ENCODE measurements at places on chromosomes 1 and 21. TPM values are rescaled to one million over a fixed set of nuclear protein-coding genes. Genes with fewer than 3 reads are reported as not detected.

DNA sequence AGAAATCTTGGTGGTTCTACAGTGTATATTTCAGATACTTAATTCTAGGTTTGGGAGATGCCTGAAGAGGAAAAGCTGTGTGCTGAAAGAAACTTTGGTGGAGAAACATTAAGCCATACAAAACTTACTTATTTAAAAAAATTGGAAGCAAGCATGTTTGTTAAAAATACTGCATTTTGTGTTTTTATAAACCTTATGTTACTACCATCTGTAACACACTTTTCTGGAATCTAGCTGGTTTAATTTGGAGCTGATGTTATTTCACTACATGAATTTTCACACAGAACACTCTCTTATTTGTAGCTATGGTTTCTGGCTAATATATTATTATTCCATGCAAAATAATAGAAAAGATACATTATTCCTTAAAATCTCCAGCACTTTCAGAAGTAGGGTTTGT, 710.7 kb downstream of the ADGRL2 start:
- no peak for DNase-seq

DNA sequence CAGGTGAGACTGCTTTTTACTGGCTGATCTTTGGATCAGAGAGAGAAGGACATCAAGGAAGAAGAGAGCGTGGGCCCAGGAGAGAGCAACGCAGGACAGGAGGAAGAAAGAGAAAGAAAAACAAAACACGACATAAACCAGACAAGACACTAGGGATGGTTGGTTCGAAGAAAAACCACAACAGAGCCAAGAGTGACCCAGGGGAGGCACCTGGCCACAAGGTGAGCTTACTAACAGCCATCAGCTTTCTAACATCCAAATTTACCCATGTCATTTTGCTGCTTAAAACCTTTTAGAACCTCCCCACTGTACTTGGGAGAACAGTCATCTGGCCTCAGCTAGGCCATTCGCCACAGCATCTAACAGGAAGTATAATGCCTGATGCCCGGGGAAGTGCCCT, 57.8 kb downstream of the ARHGEF11 start:
- DNase-seq = no peak

DNA sequence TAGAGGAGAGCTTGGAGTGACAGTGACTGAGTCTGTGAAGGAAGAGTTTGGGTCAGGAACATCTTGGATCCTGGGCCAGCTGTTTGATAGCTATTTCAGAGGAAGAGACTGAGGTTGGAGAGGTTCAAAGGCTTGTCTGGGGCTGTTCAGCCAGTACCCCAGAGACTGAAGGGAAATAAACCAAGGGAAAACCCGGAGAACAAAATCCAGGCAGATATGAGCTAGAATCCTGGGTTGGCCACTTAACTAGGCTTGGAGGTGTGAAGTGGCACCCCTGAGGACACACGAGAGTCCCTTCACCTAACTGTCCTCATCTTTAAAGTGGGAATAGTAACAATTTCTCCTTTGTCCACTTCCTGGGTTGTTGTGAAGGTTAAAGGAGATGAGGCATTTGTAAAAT, 23.1 kb upstream of the EPB41 start:
- no peak for DNase-seq

DNA sequence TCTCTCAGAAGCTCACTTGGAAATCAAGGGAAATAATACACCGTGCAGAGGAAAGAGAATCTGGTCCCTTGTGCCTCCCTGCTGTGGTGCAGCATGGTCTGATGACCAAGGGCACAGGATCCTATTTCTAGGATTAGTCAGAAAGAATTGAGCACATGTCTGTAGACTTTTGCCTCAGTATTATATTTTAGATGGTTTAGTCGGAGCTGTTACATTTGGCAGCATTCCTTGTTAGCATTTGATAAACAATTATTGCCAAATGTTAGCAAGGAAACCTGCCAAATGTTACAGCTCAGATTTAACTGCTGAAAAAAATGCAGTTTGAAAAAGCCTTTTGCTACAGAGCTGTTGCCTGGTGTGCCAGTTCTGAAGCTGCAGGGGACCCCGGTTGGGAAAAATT, 183.5 kb upstream of the DPYD start:
- DNase-seq = no peak

DNA sequence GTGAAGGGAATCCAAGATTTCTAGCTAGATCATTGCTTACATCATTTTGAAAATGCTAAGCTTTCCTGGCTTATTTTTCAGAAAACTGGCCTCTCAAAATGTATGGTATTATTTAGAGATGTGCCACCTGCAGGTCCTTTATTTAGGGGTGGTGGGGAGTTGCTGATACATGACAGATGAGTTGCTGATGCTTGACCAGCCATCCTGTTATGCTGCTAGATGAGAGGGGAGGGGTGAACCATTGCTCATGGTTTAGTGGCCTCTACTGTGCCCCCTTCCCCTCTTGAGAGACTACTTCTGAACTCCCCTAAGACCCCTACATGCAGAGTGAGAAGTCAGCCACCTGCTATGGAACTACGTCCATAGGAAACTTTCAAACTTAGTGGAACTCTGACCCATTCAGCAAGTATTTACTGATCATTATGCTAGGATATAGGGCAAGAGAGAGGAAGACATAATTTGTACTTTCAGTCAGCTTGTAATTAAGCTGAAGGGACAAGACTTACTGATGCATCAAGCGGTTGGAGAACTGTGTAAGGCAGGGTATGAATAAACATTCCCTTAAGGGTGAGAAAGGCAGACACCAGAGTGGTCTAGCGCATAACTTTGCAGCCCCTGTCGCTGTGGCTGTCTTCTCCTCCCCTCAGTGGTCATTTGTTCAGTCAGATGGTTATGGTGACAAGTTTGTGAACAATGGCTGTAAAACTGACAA, 34.6 kb downstream of the SLAMF6 start:
- no peak for DNase-seq

DNA sequence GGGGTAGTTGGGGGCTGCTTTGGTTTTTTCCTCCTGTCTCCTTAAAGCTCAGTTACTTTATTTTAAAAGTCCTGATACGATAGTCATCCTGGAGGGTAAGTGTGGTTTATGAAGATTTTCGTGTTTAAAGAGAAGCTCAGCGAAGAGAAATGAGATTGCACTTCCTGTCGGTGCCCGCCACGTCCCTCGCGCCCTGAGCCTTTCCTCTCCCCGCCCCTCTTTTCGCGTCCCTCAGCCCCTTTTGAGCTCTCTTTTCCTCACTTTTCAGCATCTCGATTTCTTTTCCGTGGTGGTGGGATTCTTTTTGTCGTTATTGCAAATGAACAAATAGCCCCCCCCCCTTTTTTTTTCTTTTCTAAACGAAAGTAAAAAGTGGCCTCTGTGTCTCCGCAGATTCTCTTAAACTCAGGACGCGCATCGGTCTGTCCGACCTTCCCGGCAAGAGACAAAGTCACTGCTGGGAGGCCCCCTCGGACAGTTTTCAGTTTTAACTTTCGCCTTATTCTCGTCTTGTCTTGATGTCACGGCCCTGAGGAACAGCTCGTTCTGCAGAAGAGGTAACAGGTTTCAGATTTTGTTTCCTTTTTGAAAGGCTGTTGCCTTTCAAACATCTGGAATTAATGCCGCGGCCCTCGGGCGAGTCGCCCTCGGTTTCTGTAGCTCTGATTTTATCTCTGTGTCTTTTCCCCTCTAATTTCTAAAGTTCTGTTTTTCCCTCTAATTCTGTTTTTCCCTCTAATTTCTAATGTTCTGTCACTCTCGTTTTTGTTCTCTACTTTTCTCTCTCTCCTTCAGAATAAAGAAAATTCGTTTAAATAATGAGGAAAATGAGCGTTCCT, 1.0 kb upstream of the DMRTA2 start:
- DNase-seq = no peak

- DNase-seq = no peak
These were observed 80.7 kb downstream of the JMJD4 start for GRCh38 chr1:227654431-227654830.

GRCh38 chr1:114820392-114820791, 34.3 kb upstream of the SYCP1 start:
- no peak for DNase-seq

NR0B2 gene
- 1.3 TPM for polyA plus RNA-seq

Data from right renal cortex interstitium (tissue), 3 donors.